ENCODE measurements at places on chromosomes 2 and 18.
A peak's percentile ranks its signal among the peaks of the same experiment; 100 is the strongest.

- DNase-seq = no peak
Measured at GRCh38 chr2:113895301-113895700, 5.4 kb downstream of the ACTR3 start.

GRCh38 chr2:39491653-39492052 is 54.6 kb upstream of the MAP4K3 start:
- DNase-seq = no peak

DNA sequence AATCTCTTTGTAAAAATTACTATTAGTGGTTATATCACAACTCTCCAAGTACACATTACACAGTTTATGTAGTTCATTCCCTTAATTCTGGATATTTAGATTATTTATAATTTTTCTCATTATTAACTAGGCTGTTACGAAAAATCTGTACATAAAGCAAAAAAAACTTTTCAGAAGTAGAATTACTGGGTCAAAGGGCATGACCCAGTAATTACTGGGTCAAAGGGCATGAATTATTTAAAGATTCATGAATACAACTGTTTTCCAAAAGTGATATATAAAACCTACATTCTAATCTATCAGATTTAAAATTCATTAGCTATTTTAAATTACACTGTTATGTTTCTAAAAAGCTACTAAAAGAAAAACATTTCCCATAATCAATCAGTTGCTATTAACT is 55.3 kb downstream of the MSH6 start:
- no peak for DNase-seq

- no peak for DNase-seq
Measured at GRCh38 chr18:35084494-35085449, 43.6 kb downstream of the MAPRE2 start.

DNA sequence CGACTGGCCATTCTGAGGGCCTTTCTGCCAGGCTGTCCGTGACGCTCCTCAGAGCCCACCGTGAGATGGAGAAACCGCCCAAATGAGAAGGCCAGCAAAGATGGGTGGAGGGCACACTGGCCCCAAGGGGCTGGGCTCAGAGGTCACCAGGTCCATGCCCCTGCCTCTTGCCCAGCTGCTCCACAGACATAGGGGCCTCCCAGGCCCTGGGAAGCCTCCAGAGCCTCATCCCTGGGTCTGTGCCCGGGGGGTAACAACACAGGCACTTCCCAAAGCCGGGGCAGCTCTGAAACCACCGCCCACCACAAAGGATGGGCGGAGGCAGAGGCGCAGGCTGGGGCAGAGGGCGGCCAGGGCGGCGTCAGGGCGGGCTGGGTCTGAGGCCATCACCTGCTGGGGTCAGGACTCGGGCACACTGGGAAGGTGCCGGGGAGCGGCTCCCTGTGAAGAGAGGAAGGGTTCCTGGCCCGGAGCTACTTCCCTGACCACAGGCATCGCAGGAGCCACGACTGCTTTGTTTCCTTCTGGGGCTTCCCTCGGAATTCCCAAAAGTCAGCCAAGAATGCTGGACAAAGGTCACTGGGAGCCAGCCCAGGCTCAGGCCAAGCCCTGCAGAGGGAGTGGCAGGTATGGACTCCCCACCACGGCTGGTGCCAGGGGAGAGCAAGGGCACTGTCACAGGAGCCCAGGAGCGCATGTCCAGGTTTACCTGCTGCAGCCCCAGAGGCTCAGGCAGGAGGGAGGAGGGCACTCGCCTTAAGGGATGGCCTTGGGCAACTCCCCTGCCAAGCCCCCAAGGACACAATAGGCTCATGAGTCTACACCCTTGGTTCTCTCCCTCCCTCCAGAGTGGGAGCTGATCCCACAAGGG is 9.4 kb downstream of the CYP26B1 start:
- DNase-seq = no peak

GRCh38 chr2:137992039-137992646 is 27.9 kb downstream of the HNMT start:
- DNase-seq = no peak

DNA sequence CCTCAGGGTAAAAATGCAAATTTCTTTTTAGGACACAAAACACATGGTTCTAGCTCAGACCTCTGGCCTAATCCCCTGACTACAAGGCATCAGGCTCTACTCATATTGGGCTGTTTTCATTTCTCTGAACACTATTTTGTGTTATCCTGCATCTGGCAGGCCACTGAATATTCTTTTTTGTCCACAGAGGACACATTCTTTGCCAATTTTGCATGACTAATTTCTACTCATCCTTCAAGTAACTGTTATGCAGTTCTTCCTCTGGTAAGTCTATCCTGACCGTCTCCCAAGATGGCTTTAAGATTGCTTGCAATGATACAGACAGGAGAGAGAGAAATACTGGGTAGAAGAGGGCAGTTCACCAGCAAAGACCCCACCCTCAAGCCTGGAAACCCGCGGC is 107.6 kb upstream of the RGPD4 start:
- no peak for DNase-seq

GRCh38 chr18:62118328-62118727 is 68.5 kb downstream of the PIGN start:
- DNase-seq = no peak

- DNase-seq = no peak
Measured at GRCh38 chr18:43964666-43965065, 687.4 kb upstream of the SYT4 start.

GRCh38 chr2:236164201-236164924 is 3.8 kb downstream of the GBX2 start:
- no peak for DNase-seq

GRCh38 chr18:3595369-3596273 is 145.6 kb downstream of the TGIF1 start:
- DNase-seq = no peak

DNA sequence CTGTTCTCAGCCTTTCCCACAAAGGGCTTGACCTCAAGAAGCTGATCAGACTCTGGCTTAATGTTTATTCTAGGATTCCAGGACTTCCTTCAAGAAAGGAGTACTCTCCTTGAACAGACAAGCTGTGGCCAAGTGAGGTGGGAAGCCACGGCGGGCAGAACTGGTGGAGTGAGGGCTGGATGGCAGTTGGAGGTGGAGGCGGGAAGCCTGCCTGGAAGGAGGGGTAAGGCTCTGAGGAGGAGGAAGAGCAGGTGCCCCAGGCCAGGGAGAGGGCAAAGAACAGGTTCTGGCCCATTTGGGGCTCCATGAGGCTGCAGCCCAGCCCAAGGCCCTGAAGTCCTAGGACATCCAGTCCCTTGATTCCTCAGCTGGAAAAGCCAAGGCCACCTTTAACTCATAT is 143.9 kb downstream of the CYP26B1 start:
- DNase-seq = no peak

- DNase-seq = peak; percentile 9
Measured at GRCh38 chr2:3222636-3223035, 155.0 kb downstream of the EIPR1 start.

DNA sequence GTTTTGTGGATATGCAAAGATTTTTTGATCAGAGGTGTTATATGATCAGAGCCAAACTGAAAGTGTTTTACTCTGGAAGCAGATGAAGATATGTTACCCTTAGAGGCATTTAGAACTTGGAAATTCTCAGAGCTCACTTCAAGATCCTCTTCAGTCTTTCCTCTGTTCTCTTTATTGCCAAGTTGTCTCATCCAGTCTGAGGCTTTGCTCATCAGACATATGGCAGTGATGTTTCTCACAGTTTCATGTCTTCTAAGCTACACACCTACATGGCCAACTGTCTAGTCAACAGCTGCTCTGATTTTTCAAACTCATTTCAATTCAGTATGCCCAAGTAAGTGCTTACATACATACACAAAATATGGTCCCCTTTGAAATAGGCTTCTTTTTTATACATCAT is 1504.3 kb upstream of the PIK3C3 start:
- DNase-seq = no peak

DNA sequence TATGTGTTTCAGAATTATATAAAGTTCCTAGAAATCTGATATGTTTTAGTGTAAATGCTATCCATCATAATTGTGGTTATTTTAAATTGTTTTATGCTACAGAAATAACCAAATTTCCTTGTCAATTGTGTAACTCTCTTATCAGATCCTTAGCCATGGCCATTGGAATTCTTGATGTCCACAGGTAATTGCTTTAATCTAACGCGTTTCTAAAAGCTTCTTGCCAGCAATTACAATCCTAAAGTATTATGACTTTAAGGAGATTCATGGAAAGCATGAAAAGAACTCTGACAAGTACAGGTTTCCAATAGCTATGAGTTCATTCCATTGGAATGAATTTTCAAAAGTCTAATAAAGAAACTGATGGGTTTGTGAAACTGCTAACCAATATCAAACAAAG is 472.1 kb downstream of the ERBB4 start:
- DNase-seq = no peak

DNA sequence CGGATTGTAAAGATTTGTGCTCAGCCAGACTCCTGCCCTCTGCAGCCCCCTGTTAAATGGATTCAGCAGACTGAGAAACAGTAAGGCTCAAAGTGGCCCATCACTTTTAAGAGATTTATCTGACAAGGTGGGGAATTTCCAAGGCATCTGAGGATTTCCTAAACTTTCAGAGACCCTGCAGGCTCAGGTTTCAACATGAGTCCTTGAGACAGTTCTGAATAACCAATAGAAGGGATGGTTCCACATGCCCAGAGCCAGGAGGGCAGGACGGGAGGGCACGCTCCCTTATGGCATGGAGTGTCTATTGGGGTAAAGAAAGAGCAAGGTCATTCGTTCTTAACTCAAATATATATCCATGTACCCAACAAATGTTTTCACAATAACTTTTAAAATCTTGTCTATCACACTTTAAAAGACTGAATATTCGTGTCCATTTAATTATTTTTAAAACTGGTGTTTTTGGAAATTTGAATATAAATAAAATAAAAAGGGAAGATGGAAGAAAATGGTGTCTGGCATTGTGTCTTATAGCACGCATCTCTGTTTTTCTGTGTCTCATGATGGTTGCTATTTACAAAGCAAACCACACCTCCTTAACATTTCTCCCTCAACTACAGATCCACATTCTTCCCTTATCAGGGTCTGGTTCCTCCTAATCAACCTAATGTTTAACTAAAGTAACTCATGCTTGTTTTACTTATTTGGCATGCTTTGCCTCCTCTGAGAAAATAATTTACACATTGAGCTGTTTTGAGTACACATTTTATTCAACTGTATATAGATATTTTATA is 56.0 kb upstream of the DSG1 start:
- DNase-seq = no peak

DNA sequence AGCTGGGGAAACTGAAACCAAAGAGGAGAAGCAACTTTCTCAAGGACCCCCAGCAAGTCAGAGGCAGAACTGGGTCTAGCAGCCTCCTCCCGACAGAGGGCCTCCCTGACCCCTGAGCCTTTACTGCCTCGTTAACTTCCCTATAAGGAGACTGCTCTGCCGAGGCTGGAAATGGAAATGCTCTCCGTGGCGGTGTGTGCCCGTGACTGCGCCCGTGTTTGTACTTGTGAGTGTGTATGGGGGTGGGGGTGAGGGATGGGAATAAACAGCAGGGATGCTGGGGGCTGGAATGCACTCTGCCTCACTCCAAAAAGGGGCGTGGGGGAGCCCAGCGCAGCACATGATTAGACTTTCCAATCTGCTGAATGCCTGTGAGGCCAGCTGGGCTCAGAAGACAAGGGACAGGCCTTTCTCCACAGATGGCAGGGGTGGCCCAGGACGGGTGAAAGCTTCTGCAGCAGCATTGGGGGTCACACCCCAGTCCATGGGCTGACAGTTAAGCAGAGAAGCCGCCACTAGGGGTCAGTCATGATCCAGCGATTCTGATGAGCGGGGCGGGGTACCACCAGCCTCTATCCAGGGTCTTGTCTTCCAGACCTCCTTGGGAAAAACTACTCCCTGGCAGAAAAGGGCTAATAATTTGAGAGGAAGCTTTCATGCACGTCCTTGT is 26.8 kb downstream of the MPHOSPH10 start:
- DNase-seq = peak; percentile 31

DNA sequence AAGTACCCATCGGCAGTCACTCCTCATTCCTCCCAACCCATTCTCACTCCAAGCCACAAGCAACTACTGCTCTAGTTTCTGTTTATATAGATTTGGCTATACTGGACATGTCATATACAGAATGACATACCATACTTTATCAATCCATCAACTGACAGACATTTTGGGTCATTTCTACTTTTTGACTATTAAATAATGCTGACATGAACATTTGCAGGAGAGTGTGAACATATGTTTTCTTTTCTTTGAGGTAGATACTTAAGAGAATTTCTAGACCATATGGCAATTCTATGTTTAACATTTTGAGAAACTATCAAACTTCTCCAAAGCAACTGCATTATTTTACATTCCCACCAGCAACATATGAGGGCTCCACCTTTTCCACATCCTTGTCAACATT is 32.6 kb downstream of the NMUR1 start:
- DNase-seq = no peak

GRCh38 chr2:212147921-212148513 is 390.6 kb downstream of the ERBB4 start:
- no peak for DNase-seq

DNA sequence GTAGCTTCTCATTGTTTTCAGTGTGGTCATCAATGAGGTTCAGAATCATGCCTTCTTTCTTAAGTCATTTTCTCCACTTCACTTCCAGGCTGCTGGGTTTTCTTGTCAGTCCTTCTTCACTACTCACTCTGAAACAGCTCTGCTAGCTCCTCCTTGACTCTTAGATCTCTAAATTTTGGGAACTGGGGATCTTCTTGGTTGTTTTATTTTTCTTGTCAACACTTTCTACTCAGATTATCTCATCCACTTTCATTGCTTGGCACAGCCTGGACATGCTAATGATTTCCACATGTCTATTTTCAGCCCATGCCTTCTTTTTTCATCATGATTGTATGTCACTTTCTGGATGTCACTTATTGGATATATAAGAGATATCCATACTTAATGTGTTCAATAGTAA is 517.8 kb upstream of the DSEL start:
- DNase-seq = no peak

DNA sequence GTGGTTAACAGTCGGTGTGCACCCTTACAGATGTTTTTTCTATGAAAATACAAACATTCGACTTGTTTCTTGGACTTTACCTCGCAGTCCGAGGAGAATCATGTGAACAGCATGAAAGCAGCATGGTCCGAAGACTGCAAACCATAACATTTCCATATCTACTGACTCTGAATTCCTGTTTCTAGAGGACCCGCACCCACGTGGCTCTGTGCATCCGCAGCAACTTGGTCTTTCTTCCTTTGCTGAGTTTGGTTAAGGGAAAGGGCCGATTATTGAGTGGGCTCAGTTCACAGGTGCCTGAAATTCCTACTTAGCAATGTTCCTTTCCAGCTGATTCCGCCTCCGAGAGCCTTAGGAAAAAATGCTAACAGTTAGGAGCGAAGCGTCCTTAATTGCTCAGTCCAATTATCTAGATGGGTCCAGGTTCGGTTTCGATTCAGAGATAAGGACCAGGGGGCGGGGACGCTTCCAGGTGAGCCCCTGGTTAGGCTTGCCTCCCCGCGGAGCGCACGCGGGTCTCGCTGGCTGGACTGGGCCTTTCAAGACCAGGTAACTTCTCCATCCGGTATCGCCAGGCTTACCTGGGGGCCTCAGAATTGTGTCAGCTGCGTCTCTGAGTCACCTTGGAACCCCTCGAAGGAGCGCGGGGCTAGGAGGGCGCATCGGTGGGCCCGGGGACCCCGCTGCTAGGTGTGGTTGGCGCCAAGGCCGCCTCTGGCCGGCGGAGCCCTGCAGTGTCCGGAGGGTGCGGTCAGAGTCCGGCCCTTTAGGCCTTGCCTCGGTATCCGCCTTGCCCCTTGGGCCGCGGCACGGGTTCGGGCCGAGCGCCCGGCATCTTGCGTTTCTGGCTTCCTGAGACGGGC is 1.1 kb upstream of the B3GNT2 start:
- DNase-seq = no peak

Data from stimulated activated CD8-positive, alpha-beta memory T cell treated with anti-CD3 and anti-CD28 coated beads, Interleukin-15, amount 100 ng/mL, for 24 hours (primary cell).